ENCODE measurements at places on chromosomes 4 and X.

DNA sequence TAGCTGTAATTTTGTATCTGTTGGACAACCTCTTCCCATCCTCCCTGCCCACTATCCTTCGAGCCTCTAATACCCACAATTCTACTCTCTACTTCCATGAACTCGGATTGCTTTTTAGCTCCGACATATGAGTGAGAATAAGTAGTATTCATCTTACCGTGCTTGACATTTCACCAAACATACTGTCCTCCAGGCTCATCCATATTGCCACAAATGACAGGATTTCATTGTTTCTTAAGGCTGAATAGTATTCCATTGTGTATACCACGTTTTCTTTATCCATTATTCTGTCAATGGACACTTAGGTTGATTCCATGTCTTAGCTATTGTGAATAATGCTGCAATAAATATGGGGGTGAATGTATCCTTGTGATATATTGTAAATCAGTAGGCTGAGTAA is 26.4 kb upstream of the TTC29 start:
- DNase-seq, result no peak

DNA sequence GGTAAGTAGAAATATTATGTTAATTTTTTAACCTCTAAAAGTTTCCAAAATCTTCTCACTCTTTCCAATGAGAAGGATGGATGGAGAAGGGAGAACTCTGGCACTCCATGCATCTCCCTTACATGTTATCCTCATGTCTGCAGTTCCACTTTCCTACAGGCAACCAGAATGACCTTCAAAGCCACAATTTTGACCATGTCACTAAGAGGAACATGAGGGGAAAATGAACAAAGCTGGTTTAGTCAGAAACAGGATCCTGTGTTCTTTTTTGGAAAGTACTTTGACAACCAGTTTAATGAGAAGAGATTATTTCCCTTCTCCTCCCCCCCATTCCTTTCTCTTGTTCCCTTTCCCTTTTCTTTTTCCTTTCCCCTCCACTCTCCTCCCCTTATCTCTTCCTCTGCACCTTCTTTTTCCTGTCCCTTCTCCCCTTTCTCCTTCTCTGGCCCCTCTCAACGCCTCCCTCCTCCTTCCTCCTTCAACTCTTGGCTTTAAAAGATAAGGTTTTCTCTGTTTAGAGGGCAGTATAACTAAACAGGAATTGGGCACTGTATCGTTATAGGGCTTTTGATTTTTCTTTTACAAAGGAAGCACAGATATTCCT is 42.5 kb downstream of the DTHD1 start:
- DNase-seq, result no peak

- no peak for DNase-seq
Measured at GRCh38 chrX:23952984-23953907, 45.4 kb downstream of the CXorf58 start.

GRCh38 chr4:81404294-81404693 is 67.4 kb downstream of the RASGEF1B start:
- DNase-seq, result no peak

- no peak for DNase-seq
Measured at GRCh38 chrX:11050013-11050412, 61.1 kb upstream of the HCCS start.

- DNase-seq, result no peak
Measured at GRCh38 chr4:123415977-123416376, 19.4 kb downstream of the SPRY1 start.

GRCh38 chrX:54842607-54843006 is 35.1 kb downstream of the MAGED2 start:
- no peak for DNase-seq

DNA sequence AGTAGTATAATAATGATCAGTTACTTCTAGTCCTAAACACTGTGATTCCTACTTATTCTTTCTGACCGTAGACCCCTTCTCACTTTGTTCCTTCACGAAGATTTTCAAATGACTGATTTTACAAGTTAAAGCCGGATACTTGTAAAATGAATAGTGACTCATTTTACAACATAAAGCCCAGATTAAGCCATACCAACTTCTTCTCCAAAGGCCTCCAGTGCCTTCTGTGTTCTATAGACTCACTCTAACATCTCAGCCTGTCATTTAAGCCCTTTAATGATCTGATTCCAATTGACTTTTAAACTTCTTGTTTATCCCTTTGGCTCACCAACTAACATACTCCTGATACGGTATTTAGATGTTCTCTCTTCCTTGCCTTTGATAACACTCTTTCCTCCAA is 480.0 kb upstream of the HS3ST1 start:
- no peak for DNase-seq

DNA sequence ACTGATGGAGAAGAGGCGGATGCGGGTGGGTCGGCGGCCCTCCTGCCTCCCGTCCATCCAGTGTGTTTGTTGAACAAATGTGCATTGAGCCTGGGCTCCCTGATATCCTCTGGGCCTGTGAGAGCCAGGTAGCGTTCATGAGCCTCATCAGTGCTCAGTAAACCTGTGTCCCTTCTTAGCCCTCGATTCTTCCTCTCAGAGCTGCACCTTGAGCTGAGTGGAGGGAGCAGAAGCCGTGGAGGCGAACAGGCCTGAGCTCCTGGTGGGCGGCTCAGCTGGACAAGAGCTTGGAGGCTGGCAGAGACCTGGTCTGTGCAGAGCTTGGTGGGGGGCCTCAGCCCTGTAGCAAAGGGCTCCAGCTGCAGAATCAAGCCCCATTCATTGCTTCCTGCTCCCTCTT is 112.1 kb downstream of the SORCS2 start:
- no peak for DNase-seq

- no peak for DNase-seq
Measured at GRCh38 chr4:102824398-102824797, 3.0 kb downstream of the UBE2D3 start.

- DNase-seq, result no peak
Measured at GRCh38 chrX:38409289-38409688, 56.9 kb downstream of the OTC start.

GRCh38 chrX:131393426-131393825 is 104.3 kb upstream of the IGSF1 start:
- DNase-seq, result no peak

DNA sequence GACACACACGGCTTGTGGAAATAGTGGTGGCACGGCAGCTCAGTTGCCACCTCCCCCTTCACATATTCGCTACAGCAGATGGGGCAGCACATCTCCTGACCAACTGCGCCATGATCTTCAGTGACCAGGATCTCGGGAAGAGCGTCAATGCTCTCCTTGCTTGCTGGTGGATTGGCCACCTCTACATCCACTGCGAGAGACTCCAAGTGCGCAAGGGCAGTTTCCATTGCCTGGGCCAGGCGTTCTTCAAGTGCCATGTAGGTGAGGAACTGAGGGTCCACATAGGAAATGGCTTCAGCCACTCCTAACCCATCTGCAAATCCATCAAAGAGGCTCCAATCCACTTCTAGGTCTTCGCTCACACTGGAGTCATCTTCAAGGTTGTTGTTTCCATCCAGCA is 3.9 kb downstream of the PJA1 start:
- no peak for DNase-seq

DNA sequence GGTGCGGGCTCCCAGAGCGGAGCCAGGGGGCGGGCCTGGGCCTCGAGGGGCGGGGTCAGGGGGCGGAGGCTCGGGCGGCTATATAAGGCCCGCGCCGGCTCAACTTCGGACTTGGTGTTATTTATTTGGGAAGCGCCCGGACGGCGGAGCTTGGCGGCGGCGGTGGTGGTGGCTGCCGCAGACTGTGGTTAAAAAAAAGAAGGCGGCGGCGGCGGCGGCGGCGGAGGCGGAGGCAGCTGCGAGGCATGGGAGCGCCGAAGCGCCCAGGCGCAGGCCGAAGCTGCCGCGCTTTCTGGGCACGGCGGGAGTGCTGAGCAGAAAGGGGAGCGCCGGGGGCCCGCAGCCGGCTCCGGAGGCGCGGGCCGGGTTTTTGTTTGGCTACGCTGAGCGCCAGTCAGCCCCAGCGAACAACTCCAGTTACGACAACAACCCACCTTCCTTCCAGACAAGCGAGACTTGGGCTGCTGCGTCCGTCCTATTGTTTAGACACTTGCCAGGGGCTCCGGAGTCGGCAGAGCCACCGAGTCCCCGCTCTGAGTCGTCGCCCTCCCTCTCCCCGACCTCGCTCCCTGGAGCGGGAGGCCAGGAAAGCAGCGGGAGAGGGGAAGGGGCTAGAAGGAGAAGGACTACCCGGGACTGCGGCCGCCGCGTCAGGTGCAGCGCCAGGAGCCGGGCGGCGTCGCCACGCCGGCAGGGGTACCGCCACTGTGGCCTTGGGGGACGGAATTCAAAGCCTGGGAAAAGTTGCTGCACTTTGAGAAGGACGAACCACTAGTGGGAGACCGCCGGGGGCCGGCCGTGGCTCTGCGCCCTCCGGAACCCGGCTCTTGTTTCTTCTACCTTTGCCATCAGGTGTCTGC is at the start of gene SLIT2:
TSS of gene SLIT2 (plus strand) at position 110 of the 860 bp plus-strand sequence. CDS start 1,911 bp downstream, outside the sequence.
- peak; percentile 91 for DNase-seq

GRCh38 chrX:1336331-1336943 is at the start of gene IL3RA:
TSS of gene IL3RA (plus strand) at chrX:1336785. CDS start at chrX:1341766, 4,981 bp downstream.
- DNase-seq, result peak; percentile 67

DNA sequence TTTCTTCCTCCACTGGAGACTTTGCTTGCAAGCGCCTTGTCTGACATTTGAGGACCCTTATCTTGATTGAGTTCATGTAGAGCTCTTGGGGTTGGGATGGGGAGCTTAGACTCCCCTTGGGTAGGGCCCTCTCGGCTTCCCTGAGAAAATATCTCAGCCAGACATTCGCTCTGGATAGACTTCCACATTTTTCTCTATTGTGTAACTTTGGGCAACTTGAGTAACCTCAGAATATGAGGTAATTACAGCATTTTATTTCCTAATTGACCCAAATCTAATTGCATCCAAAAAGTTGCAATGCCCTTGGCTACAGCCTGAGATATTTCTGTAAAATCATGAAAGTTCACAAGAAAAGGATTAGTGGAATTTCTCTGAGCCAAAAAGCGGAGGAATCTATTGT is 102.8 kb upstream of the MXRA5 start:
- DNase-seq, result no peak

GRCh38 chr4:164783976-164784375 is 30.0 kb downstream of the SMIM31 start:
- DNase-seq, result no peak

- DNase-seq, result no peak
Measured at GRCh38 chr4:169627307-169627706, 6.9 kb downstream of the CLCN3 start.

GRCh38 chr4:5700459-5700858 is 7.9 kb downstream of the EVC2 start:
- DNase-seq, result no peak

GRCh38 chr4:143399113-143399949 is 62.7 kb downstream of the GAB1 start:
- DNase-seq, result no peak

GRCh38 chrX:49256268-49256995 is 8.1 kb downstream of the FOXP3 start:
- DNase-seq, result no peak

DNA sequence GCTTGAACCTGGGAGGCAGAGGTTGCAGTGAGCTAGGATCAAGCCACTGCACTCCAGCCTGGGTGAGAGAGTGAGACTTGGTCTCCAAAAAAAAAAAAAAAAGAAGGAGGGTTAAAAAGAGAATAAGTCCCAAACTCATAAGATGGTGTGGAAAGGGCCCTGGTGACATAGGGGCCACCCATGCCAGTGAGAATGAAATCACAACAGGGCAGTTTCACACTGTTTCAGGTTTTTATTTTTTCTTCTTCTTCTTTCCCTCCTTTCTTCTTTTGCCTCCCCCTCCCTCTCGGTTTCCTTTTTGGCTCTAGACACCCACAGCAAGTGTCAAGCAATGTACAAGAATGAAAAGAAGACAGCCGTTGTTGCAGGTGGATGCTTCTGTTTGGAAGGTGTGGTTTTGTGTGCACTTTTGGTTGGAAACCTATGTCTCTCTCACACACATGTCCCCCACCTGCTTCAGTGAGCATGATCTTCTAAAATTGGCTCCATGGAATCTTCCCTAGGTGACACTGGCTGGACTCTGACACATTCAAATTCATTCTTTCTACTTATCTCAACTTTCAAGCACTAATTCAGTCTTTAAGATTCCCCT is 14.4 kb upstream of the TLR8 start:
- no peak for DNase-seq

- no peak for DNase-seq
Measured at GRCh38 chr4:25229804-25230203, 4.0 kb upstream of the PI4K2B start.

DNA sequence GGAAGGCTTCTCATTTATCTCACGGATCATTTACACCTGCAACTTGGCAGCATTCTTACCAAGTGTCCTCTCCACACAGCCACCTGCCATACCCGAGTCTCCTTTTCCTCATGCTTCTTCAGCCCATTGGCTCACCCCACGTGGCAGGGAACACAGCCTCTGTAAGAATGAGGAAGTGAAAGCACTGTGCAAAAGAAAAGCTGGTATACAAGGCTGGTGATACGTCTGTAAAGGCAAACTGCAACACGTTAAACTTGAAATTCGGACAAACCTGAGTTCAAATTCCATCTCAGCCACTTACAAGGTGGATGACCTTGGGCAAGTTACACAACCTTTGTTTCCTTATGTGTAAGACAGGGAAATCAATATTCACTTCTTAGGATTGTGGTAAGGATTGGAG is 164.0 kb upstream of the RASGEF1B start:
- peak; percentile 29 for DNase-seq

GRCh38 chr4:164501074-164501473 is 252.9 kb upstream of the SMIM31 start:
- DNase-seq, result no peak

DNA sequence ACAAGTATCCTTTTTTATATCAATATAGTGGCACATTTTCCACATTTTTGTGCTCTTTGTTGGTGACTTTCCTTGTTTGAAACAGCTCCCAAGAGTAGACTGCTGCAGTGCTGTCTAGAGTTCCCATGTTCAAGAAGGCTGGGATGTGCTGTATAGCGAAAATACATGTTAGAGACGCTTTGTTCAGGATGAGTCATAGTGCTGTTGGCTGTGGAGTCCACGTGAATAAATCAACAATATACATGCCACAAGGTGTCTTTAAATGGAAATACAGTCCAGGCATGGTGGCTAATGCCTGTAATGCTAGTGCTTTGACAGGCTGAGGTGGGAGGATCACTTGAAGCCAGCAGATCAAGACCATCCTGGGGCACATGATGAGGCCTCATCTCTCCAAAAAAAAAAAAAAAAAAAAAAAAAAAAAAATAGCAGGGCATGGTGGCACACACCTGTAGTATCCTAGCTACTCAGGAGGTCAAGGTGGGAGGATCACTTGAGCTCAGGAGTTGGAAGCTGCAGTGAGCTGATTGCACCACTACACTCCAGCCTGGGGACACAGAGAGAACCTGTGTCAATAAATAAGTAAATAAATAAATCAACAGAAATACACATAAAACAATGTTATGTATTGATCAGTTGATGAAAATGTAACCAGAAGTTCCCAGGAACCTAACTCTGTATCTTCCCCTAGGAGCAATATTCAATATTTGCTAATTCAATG is 256.8 kb upstream of the STS start:
- DNase-seq, result no peak

Measured in femur (tissue), 1 donor.